ENCODE measurements at places on chromosomes 2 and 18.

GRCh38 chr2:217090024-217090473, 230.2 kb upstream of the TNP1 start:
- H3K4me3 ChIP-seq: no peak overlapping the region
- peak; percentile 29 for DNase-seq

DNA sequence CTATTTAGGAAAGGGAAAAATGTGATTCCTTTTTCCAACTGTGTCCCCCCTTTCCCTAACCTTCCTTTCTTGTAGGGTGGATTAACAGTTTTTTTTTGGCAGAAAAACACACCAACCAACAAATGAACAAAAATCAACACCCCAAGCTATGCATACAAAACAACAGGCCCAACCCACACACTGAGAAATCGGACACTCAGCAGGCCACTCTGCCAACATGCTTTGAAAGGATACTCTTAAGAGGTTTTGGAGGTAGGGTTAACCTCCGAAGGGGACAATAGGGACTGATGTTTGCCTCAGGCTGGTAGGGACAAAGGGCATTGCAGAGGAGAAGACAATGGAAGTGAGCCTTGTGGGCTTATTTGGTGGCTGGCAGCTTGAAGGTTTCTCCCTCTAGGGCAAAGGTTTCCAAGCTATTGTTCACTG, 33.1 kb upstream of the POLE4 start:
- H3K4me1 ChIP-seq: no peaks in the 10 kb centered on the region
- no peaks in the 10 kb centered on the region for H3K27me3 ChIP-seq

DNA sequence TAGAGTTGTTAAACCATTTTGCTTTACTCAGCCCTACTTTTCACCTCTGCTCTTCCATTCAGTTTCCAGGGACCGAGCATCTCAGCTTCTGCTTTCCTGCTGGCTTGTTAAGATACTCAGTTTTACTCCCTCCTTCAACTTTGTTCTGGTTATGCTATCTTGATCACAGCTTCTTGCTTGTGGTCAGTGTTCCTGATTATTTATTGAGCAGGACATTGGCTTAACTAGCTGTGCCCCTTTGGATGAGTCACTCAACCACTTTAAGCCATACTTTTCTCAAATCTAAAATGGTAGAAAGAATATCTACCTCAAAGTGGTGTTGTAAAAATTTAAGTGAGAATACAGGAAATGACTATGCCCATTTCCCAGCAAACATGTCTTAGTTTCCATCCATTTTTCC, 124.0 kb downstream of the KYNU start:
- H3K27ac ChIP-seq: no peak overlapping the region
- no peaks in the 10 kb centered on the region for H3K36me3 ChIP-seq
- peak; percentile 23 for DNase-seq
- H3K4me1 ChIP-seq: no peaks in the 10 kb centered on the region

GRCh38 chr18:2104620-2105462, 466.5 kb downstream of the METTL4 start:
- no peaks in the 10 kb centered on the region for H3K4me1 ChIP-seq
- no peaks in the 10 kb centered on the region for H3K36me3 ChIP-seq
- H3K4me3 ChIP-seq: no peak overlapping the region
- no peak overlapping the region for H3K27ac ChIP-seq
- DNase-seq: peak; percentile 26

- H3K4me1 ChIP-seq: no peaks in the 10 kb centered on the region
- no peaks in the 10 kb centered on the region for H3K36me3 ChIP-seq
- DNase-seq: no peak
- peaks cover 6% of the 10 kb centered on the region for H3K27me3 ChIP-seq
- no peak overlapping the region for H3K27ac ChIP-seq
Observed at GRCh38 chr18:9910661-9911060, 3.2 kb upstream of the VAPA start.

GRCh38 chr2:70835643-70836042, at the start of gene CD207:
Gene CD207 (minus strand): TSS chr2:70835816. CDS start chr2:70835776, 40 bp downstream.
- H3K4me1 ChIP-seq: no peaks in the 10 kb centered on the region
- H3K36me3 ChIP-seq: no peaks in the 10 kb centered on the region
- no peaks in the 10 kb centered on the region for H3K27me3 ChIP-seq
- H3K4me3 ChIP-seq: no peak within 1 kb of the TSS
- no peak within 1 kb of the TSS for H3K27ac ChIP-seq

DNA sequence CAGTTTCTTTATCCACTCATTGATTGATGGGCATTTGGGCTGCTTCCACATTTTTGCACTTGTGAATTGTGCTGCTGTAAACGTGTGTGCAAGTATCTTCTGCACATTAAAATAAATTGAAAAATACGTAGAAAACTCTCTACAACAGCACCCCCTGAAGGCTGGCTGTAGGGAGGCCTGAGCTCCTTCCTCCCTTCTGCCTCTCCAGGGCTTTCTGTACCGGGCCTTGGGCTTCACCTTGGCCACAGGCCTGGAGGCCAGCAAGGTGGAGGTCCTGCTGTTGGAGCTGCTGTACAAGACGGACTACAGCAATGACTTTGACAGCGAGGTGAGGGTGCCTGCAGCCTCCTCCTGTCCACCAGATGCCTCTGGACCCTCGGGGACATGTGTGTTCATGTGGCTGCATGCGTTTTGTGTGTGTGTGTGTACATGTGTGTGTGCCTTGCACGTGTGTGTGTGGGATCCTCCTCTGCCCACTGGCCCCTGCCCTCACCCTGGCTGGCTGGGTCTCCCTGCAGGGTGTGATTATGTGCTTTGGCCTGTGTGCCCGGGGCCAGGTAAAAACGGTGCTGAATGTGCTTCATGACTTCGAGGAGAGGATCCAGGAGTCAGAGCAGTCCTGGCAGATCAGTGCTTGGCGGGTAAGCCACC, 29.2 kb downstream of the MROH2A start:
- H3K4me1 ChIP-seq: no peaks in the 10 kb centered on the region
- H3K27me3 ChIP-seq: peaks cover 3% of the 10 kb centered on the region
- H3K36me3 ChIP-seq: no peaks in the 10 kb centered on the region
- no peak for DNase-seq
- H3K4me3 ChIP-seq: no peak overlapping the region

DNA sequence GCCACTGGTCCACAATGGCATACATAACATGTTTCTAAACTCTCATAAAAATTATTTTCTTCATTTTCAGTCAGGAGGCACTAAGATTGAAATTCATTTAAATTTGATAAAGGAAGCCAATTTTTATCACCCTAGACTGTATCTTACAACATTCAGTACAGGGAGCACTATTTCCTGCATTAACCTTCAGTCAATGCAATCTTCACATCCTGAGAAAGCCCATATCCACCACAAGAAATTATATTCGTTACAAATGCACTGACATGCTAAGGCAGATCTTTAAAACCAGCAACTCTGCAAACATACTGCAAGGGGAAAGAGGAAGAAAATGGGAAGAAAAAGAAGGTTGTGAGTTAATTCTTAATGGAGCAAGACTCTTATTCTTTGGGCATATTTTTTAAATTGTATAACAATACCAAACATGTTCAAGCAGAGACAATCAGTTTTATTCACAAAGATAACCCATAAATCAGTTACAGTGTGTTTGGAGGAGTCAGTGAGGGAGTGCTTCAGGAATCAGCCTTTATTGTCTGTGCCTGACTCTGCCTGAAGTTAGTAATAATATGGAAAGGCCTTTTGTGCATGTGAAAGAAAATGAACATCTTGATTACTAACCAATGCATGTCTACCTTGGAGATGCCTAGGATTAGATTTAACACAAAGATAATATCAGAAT, 370.1 kb downstream of the FBXO15 start:
- no peak overlapping the region for H3K27ac ChIP-seq
- H3K27me3 ChIP-seq: no peaks in the 10 kb centered on the region
- no peaks in the 10 kb centered on the region for H3K36me3 ChIP-seq
- DNase-seq: no peak

GRCh38 chr18:40413160-40413559, 1541.9 kb upstream of the PIK3C3 start:
- H3K4me1 ChIP-seq: no peaks in the 10 kb centered on the region
- no peaks in the 10 kb centered on the region for H3K27me3 ChIP-seq
- no peak overlapping the region for H3K27ac ChIP-seq
- H3K36me3 ChIP-seq: no peaks in the 10 kb centered on the region
- no peak overlapping the region for H3K4me3 ChIP-seq

GRCh38 chr2:43074052-43074451, 152.4 kb downstream of the ZFP36L2 start:
- H3K27me3 ChIP-seq: no peaks in the 10 kb centered on the region
- peak overlapping the region; percentile 98 for H3K27ac ChIP-seq
- no peak overlapping the region for H3K4me3 ChIP-seq
- DNase-seq: no peak
- no peaks in the 10 kb centered on the region for H3K36me3 ChIP-seq

- no peaks in the 10 kb centered on the region for H3K27me3 ChIP-seq
- DNase-seq: no peak
Observed at GRCh38 chr2:205077159-205077558, 531.9 kb downstream of the PARD3B start.

- no peak overlapping the region for H3K27ac ChIP-seq
- H3K27me3 ChIP-seq: no peaks in the 10 kb centered on the region
- H3K36me3 ChIP-seq: no peaks in the 10 kb centered on the region
- H3K4me3 ChIP-seq: no peak overlapping the region
Observed at GRCh38 chr2:149612122-149612521, 24.5 kb upstream of the MMADHC start.
